ENCODE measurements at places on chromosomes 16 and 17.

- no peak for DNase-seq
These were observed at the start of gene CCL22 for GRCh38 chr16:57358527-57359095. CCL22 (plus strand) TSS chr16:57358783; CDS start chr16:57358817, 34 bp downstream.

GRCh38 chr16:80719573-80719972 is 84.8 kb downstream of the CDYL2 start:
- DNase-seq = no peak

- DNase-seq = no peak
These were observed 15.1 kb upstream of the CIBAR2 start for GRCh38 chr16:85127379-85127723.

DNA sequence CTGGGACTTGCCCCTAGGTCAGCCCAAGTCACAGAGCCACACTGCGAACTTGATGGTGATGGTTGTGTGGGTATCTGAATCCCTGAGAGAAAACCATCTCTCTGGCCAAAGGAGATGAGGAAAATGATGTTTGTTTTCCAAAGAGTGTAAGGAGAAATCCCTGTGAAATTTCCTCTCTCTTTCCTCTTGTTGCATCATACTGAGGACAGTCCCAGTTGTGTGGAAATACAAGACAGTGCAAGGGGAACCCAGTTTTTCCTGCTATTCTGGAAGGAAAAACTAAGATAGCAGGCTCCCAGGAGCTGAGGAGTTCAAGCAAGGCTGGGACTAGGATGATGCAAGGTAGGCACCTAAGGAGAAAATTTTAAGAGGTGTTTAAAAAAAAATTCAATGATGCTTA is 86.8 kb upstream of the TOM1L1 start:
- no peak for DNase-seq

DNA sequence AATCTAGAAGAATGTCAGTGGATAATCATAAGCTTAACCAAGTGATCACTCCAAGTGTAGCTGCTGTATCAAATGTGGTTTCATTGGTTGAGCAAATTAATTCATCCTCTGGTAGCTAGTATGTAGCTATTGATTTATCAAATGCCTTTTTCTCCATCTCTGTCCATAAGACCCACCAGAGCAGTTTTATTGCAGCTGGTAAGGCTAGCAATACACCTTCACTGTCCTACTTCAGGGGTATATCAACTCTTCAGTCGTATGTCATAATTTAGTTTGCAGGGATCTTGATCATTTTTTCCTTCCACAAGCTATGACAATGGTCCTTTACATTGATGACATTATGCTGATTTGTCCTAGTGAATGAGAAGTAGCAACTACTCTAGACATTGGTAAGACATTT is 158.8 kb downstream of the PRKCB start:
- no peak for DNase-seq

GRCh38 chr16:56643080-56643778 is 4.8 kb downstream of the MT1A start:
- DNase-seq = no peak

DNA sequence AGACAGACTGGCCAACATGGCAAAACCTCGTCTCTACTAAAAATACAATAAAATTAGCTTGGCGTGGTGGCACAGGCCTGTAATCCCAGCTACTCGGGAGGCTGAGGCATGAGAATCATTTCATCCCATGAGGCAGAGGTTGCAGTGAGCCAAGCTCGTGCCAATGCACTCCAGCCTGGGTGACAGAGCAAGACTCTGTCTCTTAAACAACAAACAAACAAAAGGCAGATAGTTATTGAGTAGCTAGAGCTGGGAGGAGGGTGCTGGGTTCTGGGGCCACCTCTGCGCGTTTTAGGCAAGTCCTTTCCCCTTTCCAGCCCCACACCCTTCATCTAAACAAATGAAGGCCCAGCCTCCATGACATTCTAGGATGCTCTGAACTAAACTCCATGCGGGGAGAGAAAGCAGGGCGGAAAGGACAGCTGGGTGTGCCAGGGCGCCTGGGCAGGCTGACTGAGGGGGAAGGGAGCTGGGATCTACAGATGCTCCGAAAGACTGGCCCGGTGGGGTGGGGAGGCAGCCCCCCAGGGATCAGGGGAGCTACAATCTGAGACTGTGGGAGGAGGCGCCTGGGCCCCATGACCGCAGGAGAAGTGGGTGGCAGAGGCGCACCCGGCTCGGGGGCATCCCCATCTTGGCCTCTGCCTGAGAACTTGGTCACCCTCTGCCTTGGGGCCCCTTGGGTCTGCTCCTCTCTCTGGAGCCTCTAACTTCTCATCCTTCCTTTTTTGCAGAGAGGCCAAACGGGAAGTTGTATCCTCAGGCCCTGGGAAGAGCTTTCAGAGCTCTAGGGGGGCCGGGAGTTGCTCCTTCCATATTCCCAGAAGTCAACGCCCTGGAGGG is 910 bp downstream of the ITGAL start:
- no peak for DNase-seq

DNA sequence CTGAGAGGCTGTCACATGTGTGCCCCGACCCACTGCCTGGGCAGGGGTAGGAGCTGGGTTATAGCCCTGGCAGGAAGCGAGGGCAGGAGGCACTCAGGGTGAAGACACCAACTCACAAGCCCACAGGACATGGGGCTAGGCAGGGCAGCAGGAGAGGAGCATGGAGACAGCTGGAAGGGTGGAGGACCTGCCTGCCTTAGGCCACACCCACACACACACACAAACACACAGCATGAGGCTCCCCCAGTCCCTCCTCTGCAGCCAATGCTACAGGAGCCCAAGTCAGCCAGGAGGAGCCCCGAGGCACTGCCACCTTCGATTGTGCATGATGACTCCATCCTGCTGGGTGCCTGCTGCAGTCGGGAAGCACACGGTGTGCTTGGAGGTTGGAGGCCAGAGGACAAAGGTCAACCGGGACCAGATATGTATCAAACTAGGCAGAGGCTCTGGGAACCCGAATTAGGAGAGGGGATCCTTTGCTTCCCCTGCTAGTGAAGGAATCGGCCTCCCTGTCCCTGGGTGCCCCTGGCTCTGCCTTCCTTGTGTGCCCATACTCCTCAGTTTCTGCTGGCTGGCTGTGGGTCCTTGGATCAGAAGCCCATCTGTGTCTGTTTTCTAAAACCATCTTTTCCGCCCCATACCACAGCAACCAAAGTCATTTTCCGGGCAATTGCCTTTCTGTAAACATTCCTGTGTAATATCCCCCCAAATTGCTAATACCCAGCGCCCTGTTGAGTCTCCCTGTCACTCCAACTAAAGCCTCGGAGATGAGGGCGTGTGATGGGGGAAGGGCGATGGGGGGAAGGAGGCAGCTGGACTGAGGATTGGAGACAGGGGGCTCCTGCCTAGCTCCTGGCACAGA is 20.5 kb downstream of the SRCIN1 start:
- no peak for DNase-seq

DNA sequence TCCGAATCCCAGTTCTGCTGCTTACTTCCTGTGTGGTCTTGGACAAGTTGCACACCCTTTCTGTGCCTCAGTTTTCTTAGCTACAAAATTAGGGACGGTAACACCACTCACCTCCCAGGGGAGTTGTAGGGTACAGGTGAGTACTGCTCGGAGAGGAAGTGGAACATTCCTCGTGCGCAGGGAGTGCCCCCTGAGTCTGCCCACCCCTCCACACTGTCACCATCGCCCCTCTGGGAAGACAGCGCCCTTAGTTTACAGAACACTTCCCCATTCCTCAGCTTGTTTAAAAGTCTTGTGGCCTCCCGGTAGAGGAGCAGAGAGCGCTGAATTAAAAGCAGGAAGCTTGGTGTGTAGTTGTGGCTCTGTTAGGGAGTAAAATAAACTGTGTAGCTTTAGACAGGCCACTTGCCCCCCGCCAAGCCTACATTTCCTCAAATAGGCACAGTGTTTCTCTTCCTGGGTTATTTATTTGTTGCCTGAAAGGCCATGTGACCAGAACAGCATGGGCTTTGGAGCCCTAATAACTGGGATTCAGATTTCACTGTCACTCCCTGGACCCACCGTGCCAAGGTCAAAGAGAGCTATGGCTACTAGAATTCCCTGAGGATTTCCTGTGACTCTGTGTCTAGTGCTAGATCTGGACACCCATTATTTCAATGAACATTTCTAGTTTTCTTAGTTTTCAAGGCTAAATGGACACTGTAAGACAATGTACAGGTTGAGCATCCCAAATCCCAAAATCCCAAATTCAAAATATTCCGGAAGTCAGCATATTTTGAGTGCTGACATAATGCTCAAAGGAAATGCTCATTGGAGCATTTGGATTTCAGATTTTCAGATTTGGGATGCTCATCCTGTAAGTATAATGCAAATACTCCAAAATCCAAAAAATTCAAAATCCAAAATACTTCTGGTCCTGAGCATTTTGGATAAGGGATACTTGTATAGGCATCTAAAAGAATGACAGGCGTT is 372.5 kb downstream of the SNX29 start:
- DNase-seq = no peak

- DNase-seq = peak; percentile 66
These were observed 96.6 kb downstream of the NXN start for GRCh38 chr17:882827-883585.

DNA sequence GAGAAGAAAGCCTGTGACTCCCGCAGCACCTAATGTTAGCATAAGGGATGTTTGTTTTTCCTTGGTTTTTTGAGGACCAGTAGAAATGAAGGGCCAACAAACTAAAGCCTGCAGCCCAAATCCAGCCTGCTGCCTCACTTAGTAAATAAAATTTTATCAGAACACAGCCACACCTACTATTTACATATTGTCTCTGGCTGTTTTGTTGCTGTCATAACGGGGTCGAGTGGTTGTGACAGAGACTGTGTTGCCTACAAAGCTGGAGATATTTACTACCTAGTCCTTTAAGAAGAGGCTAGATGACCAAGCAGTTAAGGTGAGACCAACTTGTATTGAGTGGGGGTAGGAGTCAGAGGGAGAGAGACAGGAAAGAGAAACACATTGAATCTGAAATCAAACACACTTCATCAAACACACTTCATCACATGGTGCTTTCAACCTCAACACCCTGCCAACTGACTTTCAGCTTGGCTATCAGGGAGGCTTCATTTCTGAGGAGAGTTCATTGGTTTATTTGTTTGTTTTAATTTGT is 546.3 kb upstream of the CDH11 start:
- DNase-seq = no peak

DNA sequence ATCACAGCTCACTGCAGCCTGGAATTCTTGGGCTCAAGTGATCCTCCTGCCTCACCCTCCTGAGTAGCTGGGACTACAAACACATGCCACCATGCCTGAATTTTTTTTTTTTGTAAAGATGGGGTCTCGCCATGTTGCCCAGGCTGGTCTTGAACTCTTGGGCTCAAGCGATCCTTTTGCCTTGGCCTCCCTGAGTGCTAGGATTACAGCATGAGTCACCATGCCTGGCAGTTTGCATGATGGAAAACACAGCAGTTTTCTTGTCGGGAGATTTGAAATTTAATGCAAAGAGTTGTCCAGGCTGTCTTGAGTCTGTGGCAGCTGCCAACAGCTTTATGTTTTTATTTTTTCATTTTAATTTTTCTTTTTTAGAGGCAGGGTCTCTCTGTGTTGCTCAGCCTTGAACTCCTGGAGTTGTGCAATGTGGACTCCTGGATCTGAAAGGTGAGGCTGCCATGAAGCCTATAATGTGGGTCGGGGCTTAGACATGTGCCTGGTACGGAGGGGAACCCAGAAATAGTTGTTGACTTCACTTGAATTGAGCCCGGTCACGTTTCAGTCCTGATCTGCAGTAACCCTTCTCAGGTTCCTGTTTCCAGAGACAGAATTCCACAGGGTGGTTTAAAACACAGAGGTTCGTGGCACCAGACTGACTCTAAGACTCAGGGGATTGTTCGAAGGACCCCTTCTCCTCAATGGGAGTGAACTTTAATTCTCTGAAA is 18.7 kb downstream of the CD300A start:
- no peak for DNase-seq
